ENCODE measurements at places on chromosomes 12 and 14.
A peak's percentile ranks its signal among the peaks of the same experiment; 100 is the strongest.

GRCh38 chr12:72267974-72268373 is 4.2 kb upstream of the TRHDE start:
- no peak for DNase-seq

DNA sequence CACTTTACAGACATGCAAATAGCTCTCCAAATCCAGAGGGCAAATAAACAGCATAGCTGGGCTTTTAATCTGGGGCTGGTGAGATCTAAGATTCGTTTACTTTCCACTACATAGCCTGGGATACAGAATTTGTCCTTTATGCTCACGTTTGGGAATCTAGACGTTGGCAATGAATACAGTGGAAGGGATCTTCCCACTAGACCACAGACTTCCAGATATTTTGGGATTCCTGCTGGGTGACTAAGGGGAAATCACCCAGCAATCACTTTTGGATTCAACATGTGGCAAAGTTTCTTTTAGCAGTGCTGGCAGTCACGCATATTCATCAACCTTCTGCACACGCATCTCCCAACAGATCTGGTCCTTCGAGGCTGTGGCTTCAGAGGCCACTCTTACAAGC is 23.5 kb downstream of the APPL2 start:
- no peak for DNase-seq

DNA sequence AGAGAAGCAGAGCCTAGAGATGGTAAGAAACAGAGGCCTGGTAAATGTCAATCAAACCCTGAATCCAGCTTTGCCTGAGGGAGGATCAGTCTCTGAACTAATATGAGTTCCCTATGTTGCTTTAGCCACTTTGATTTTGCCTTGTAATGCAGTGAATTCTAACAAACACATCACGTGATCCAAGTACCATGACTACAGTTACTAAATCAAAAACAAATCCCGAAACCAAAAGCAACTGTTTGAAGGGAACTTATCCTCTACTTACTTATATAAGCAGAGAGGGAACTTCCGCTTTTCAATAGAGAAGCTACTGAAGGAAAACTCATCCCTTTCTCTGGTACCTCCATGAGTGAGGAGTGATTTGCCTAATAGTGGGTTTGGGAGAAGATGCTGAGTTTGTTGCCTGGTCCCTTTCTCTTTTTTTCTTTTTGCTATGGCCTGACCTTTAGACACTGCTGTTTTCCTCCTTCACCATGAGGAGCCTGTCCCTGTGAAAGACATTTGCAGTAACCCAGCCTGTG is 7.7 kb upstream of the PPTC7 start:
- DNase-seq, result no peak

DNA sequence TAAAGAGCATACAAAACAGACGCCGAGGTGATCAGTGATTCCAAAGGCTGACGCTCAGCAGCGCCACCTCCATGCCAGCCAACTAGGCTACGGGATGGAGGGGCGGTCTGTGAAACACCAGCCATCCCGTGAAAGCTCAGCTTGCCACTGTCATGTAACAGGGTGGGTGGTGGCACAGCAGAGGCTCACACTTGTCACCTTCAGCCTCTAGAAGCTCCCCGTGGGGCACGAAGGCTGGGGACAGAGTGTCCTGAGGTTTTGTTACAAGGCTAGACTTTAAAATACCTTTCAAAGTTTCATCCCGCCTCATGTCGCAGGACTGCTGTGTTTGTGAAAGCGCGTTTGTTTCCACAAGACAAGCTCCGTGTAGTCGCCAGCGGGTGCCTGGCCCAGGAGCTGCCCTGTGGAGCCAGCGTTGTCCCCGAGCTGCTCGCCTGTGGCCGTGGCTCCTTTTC is 20.7 kb downstream of the XRCC3 start:
- DNase-seq, result no peak

GRCh38 chr14:85293612-85294234 is 236.2 kb upstream of the FLRT2 start:
- no peak for DNase-seq

DNA sequence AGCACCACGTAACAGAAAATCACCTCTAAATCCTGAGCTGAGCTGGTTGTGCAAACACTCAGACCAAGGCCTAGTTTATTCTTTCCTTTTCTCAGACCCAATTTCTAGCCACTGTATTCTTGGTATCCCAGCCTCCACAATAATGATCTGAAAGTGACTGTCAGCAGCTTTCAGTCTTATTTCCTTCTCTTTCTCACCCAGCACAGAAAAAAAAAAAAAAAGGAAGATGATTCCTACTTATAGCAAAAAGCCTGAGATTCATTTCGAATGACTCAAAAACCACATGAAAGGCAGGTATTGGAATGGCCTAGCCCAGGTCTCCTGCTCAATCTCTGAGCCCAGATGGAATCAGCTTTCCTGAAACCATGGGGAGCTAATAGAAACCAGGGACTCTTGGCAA is 298.6 kb upstream of the PPFIA2 start:
- no peak for DNase-seq

- DNase-seq, result no peak
Measured at GRCh38 chr12:79834712-79835376, 100.1 kb downstream of the PPP1R12A start.

- DNase-seq, result no peak
Measured at GRCh38 chr14:59081720-59082119, 106.7 kb upstream of the DAAM1 start.

DNA sequence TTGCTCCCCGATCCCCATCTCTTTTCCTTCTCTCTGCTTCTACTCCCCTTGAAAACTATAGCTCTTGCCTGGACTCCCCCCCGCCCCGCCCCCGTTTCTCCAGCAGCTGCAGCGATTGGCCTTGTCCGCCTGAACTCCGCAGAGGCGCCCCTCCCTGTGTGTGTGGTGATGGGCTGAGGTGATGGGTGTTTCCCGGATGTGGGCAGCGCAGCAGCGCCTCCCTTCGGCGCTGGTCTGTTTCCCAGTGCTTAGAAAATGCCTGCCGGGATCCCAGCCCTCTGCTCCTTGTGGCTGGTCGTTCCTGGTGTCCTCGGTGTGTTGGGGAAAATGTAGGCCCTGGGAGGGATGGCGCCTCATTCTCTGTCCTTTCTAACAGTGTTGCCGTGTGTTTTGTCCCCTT is 43.3 kb downstream of the GALNT8 start:
- DNase-seq, result peak; percentile 90

- peak; percentile 16 for DNase-seq
Measured at GRCh38 chr14:64444984-64445845, 20.1 kb upstream of the AKAP5 start.

- no peak for DNase-seq
Measured at GRCh38 chr14:94011795-94012194, 14.3 kb upstream of the OTUB2 start.

DNA sequence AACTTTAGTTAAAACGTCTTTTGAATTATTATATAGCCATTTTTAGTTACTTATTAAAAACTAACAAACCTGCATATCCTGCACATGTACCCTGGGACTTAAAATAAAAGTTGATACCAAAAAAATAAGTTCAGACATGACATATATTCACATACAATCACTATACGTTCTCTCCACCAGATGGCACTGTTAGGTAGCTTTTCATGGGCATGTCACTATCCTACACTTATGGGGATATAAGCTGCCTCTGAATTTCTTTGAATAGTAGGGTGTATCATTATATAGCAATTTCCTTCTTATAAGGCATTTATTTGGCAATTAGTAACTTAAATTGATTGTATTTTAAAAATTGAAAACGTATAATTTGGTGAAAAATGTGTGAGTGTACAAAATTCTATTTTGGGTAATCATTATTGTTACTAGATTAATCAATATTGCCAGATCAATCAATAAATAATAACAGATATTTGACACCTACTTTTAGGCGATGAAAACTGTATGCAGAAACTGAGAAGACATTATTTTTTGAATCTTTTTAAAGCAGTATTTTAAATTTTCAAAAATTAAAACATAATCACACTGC is 31.8 kb upstream of the OR10A7 start:
- peak; percentile 60 for DNase-seq

- no peak for DNase-seq
Measured at GRCh38 chr12:43241986-43242385, 310.0 kb downstream of the ADAMTS20 start.

GRCh38 chr14:48563489-48563888 is 888.1 kb upstream of the MDGA2 start:
- DNase-seq, result no peak

GRCh38 chr14:94049625-94050023 is 23.5 kb downstream of the OTUB2 start:
- no peak for DNase-seq

DNA sequence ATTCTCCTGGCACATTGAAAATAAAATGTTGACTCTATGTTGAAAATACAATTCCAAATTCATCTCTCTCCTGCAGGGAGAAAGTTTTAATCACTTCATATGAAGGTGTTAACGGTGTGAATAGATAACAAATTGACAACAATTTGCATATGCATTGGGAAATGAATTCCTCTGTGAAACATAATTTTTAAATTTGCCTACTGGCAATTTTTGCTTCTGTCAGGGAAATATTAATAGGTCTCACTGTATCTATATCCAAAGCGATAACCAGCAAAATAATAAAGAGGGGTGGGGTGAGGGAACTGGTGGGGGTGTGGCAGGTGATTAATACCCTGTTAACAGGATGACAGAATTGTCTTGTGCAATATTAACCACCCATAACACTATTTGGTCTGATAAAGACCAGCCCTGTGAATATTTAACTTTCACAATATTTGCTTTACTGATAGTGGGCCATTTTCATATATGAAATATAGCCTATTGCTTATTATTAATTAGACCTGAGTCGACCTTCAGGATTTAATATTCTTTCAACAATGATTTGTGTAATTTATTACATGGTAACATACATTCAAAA is 239.0 kb upstream of the SSTR1 start:
- DNase-seq, result no peak

DNA sequence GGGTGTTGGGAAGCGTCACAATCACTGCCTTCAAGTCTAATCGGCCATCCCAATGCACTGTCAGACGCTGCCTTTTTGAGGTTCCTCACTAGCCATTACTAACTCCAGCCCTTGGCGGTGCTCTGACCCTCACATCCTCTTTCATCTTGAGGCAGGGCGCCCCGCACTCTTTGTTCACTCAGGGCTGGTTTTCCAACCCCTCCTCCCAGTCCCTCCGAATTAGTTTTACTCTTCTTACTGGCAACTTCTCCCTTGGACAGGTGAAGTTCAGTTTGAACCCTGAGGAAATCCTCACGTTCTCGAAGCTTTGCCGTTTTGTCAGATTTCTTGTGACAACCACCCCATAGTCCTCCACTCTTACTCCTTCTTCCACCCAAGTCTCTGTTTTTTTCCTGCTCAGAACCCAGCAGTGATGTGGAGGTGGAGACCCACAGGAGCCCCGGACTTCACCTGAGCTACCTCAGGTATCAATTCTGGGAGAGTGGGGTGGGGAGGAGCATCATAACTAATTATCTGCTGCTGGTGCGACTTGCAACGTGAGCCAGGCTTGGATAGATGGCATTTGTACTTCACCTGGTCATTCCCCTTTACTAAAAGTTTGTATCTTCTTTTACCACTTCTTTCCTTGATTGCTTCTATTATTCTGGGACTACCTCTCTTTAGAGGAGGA is 757 bp downstream of the ZC3H10 start:
- DNase-seq, result no peak

DNA sequence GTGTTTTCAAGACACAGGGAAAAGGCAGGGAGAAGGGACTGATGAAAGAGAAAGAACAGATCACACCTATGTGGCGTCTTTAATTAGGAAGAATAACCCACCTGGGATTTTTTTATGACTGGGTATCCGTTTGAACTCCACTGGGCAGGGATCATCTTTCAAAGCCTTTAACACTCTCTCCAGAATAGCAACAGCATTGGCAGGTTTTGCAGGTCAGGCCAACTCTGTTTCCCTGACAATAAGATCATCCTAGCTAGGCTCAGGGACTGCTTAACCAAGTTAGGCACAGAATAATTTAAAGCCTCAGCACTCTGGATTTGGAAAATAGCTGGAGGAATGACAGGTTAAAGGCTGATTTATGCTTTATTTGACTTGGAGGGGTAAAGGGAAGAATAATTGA is 117.6 kb downstream of the SUDS3 start:
- DNase-seq, result no peak

DNA sequence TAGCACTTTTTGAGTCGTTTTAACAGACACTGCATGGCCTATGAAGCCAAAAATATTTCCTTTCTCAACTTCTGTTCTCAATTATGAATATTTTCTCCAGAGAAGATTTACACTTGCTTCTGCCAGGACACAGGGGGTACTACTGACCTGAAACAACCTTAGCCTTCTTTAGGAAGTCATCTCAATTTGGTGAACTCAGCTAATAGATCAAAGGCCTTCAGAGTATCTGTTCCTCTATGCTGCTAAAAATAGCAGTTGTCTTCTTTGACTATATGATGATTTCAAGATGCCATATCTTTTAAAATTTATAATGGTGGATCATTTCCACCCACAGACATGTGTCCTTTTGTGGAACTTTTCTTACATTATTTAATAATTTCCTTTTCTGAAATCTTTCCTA is 14.0 kb upstream of the NDUFA12 start:
- no peak for DNase-seq

GRCh38 chr12:120134307-120134980 is 17.9 kb upstream of the RAB35 start:
- no peak for DNase-seq

DNA sequence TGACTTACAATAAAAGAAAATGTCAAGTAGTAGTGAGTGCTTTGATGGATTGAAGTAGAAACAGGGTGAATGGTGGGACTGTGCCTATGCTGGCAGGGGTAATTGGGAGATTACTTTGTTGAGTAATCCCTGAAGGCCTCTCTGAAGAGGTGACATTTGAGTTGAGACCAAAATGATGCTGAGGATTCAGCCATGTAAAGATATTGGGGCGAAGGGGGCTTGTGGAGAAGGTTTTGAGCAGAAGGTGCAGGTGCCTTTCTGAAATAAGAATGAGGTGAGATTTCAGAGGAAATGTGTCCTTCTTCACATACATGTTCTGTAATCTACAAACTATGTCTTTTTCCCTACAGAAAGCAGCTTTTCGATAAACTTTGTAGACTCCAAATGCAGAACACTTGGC is 8.0 kb downstream of the GNG2 start:
- no peak for DNase-seq

GRCh38 chr12:41407232-41407799 is 219.2 kb downstream of the PDZRN4 start:
- DNase-seq, result no peak

GRCh38 chr12:127230843-127231260 is 1036.1 kb upstream of the TMEM132C start:
- no peak for DNase-seq

DNA sequence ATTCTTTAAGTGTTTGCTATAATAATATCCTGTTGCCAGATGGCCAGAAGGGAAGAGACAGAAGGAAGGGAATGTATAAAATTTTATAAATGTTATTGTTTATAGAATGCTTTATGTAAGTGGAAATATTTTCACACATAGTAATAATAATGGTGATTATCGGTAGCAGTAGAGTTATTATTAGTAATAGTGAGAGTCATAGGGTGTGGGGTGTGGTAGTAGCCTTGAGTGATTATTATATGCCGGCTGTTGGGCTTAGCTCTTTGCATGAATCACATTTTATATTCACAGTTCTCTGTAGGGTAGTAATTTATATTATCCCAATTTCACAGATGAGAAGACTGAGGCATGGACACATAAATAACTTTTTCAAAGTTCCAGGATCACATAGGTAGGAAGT is 391.4 kb downstream of the C12orf75 start:
- no peak for DNase-seq

Data from NCI-H2081 (cell line).